Activated T-helper 1 cell treated with anti-CD3 and anti-CD28 coated beads, Interleukin-2, amount 50 U/mL, for 16 hours (primary cell): ENCODE measurements at places on chromosomes 7 and 10.

- DNase-seq, result no peak
Measured at GRCh38 chr10:126170776-126171175, 217.5 kb downstream of the ADAM12 start.

DNA sequence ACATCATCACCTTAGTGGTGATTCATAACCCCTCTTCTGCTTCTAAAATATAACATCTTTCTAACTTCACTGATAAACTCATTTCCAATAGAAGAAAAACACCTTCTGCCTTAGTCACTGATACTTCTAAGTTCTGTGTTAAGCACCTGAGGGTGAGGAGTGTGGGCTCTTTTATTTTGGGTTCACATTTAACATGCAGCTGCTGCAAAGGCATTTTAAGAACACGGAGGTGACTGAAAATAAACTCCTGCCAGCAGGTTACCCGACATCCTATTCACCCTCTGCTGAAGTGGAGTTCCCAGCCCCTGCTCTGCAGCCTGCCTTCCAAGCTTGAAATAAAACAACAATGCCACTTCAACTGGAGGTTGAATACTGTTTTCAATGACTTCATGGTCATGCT lies 202.9 kb upstream of the PLXNA4 start:
- DNase-seq, result no peak

DNA sequence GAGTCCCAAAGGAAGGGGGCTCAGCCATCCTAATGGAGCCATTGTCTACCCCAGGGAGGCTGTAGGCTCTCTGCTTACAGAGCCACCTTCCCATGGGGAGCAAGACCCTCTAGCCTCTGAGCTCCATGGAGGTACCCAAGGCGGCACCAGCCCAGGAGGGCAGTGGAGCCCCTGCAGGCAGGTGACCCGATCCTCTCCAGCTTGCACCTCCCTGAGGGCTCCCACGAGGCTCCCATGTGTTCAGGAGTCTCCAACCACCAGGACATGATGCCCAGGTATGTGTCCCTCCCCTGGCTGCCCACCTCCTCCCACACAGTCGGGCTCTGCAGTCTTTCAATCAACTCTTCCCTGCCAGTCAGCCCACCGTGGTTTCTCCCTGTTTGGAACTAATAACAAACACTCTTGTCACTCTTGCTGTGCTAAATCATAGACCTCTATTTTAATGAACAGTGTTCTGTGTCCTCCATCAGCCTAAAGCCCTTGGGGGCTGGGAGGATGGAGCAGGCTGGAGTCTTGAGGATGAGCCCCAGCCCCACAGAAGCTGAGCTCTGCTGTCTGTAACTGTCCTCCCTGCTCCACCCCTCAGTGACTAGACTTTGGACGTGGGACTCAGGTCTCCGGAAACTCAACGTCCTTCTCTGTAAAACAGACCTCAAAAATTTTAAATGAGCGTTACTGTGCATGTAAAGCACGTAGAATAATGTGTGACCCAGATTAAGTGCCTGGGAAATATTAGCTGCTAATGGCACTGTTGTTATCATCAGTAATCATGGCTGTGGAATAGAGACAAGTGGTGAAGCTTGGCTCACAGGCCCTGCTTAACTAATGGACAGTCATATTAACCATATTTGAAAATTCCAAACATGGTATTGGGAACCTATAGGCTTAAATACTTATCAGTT lies 298.9 kb downstream of the WDR37 start:
- DNase-seq, result no peak

DNA sequence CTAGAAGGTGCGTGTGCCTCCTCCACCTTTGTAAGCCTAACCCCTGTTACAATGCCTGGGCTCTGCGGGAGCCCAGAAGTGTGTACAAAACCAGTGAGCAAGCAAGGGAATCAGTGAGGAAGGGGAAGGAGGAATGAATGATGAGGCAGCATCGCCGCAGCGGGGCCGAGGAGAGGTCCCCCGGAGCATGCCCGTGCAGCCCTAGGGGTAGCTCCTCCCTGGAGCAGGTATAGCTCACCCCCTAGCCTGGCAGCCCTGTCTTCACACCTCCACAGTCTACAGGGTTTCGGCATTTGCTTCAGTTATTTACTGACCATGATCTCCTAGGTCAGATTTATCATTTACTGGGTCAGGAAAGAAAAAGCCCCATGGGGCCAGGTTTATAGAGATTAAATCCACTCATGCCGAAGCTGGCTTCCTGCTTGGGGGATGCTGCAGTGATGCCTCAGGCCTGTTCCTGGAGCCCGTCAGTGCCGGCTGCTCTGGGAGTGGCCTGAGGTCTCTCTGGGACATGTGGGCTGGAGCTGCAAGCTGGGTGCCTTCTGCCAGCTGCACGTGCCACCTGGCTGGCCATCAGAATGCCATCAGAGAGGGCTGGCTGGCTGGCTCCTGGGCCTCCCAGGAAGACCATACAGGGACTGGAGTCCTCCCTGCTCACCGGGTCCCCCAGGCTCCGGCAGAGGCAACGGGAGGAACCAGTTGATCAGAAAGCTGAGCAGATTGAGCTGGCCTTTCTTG lies 138.9 kb downstream of the GRK5 start:
- no peak for DNase-seq

GRCh38 chr7:83475420-83475819 lies 173.5 kb downstream of the SEMA3E start:
- DNase-seq, result no peak

- DNase-seq, result no peak
Measured at GRCh38 chr10:30963992-30964930, 67.4 kb downstream of the ZNF438 start.
